ENCODE measurements at places on chromosomes 7 and 10.

DNA sequence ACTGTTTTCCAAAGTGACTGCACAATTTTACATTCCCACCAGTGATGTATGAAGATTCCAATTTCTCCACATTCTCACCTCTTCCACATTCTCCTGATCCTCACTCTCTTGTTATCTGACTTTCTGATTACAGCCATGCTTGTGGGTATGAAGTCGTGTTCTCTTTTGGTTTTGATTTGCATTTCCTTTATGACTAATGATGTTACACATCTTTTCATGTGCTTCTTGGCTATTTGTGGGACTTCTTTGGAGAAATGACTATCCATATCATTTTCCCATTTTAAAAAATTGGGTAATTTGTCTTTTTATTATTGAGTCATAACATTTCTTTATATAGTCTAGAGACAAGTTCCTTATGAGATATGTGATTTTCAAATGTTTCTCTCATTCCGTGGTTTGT is 10.5 kb upstream of the GIMAP8 start:
- DNase-seq, result no peak

GRCh38 chr10:121596689-121597503 is 1.3 kb downstream of the FGFR2 start:
- DNase-seq, result no peak

DNA sequence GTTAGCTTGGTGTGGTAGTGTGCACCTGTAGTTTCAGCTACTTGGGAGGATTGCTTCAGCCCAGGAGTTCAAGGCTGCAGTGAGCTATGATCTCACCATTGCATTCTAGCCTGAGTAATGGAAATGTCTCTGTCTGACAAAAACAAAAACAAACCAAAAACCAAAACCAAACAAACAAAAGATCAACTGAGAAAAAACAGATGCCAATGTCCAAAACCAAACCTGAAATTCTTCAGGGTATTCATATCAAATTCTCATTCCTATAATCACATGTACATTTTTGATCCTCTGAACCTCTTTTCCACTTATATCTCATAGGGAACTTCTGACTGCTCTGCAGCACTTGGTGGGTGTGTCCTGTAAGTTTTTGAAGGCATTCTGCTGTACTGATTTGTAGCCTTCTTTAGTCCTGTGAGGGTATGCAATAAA is 87.0 kb downstream of the CDK6 start:
- no peak for DNase-seq

GRCh38 chr7:67678419-67678818 is 681.8 kb downstream of the TYW1 start:
- no peak for DNase-seq

GRCh38 chr10:60572511-60573194 is 183.0 kb upstream of the ANK3 start:
- no peak for DNase-seq

- no peak for DNase-seq
Measured at GRCh38 chr10:71083716-71083975, 128.7 kb upstream of the UNC5B start.

DNA sequence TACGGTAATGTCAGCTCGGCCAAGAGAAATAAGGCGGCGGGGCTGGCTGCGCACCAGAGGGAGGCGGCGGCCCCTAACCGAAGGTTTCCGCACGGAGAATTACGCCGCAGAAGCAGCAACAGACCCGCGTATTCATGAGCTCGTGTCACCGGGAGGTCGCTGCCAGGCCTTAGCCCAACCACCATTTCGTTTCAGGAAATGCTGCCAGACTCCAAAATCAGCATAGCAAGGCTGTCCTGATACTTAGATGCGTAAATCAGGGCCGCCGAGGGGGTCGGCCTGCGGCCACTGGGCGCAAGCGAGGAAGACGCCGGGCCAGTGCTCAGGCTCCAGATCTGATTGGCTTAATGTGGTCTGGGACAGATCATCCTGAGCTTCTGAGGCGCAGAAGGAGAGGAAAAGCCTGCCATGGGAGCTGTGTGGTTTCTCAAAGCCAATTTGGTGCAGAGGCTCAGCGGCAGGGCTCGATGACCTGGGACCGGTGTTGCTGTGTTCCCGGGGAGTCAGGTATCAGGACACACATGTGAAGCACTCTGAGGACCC is 247.9 kb downstream of the BAMBI start:
- DNase-seq, result no peak

GRCh38 chr10:118800920-118801319 is 46.1 kb upstream of the CACUL1 start:
- no peak for DNase-seq

Measured in stimulated activated CD4-positive, alpha-beta T cell treated with anti-CD3 and anti-CD28 coated beads, Interleukin-2, amount 100 ng/mL, for 4 hours (primary cell).